ENCODE measurements at places on chromosomes 5 and 9. TPM values are rescaled to one million over a fixed set of nuclear protein-coding genes. Genes with fewer than 3 reads are reported as not detected.
A peak's percentile ranks its signal among the peaks of the same experiment; 100 is the strongest.

- no peak for DNase-seq
Measured at GRCh38 chr9:132984202-132985070, 5.9 kb downstream of the GFI1B start.

GRCh38 chr5:141636413-141637122, at the start of the genes HDAC3 and RELL2:
Gene HDAC3 (minus strand): TSS chr5:141636849. CDS start chr5:141636790, 59 bp downstream.
Gene RELL2 (plus strand): TSS chr5:141636997. CDS start chr5:141638226, 1,229 bp downstream.
- peak; percentile 97 for DNase-seq

DNA sequence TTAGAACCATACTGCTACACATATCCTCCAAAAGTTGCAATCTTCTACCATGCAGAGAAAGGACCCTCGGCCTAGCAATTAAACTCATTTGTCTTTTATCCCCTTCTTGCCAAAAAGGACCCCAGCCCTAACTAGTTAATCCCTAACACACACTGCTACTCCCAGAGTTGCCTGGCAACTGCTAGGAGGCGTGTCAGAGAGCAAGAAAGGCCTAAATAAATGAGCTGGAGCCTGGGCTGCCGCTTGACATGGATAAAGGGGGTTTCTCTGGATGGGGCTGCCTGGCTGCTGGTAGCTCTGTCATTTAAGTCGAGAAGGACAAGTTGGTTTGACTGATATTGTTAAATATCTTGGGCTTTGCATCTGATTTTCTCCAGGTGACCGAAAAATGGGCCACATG, 194.8 kb downstream of the CRB2 start:
- DNase-seq = no peak

DNA sequence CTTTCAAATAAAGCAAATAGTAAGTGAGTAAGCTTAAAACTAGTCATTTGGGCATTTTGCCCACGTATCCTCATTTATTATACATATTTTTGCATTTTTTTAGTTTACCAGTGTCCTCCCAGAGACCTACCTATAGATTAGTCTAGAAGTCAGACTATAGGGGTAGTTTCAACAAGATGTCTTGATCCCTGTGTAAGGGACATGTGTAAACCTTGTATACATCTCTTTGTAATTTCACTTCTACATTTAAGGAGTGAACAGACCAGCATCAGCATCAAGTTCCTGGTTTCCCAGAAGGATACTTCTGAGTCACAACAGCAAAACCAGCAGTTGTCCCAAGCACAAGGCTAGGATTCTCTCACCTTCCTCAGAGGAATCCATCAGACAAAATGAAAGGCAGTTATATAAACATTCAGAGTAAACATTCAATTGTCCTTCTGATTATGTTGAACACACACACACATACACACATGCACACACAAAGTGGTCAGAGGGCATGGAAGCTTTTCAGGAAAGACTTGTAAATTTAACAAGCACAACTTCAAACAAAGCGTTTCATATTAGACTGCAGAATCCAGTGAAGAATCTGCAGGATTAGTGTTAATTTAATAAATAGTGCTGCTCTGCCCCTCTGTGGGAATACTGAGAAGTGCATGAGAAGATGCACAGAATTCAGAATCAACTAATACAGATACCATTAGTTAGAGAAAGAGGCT, 55.4 kb downstream of the HINT1 start:
- no peak for DNase-seq

GRCh38 chr9:91180930-91181268, 180.8 kb downstream of the AUH start:
- DNase-seq = no peak

DNA sequence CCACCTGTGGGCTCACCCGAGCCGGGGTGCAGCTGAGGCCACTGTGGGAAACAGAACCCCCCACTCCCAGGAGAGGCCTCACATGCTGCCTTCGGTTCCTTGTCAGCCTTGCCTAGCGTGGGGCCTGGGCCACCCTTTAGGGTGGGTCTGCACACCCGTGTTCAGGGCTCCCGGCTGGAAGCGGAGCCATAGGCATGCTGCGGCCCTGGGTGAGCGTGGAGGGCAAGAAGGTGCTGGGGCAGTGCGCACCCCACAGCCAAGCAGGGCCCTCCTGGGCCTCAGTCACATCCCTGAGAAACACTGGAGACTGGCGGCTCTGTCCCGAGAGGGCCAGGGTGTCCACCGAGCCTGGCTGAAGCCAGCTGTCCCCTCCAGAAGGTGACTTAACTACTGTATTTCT, 41.9 kb downstream of the GOLM1 start:
- no peak for DNase-seq

DNA sequence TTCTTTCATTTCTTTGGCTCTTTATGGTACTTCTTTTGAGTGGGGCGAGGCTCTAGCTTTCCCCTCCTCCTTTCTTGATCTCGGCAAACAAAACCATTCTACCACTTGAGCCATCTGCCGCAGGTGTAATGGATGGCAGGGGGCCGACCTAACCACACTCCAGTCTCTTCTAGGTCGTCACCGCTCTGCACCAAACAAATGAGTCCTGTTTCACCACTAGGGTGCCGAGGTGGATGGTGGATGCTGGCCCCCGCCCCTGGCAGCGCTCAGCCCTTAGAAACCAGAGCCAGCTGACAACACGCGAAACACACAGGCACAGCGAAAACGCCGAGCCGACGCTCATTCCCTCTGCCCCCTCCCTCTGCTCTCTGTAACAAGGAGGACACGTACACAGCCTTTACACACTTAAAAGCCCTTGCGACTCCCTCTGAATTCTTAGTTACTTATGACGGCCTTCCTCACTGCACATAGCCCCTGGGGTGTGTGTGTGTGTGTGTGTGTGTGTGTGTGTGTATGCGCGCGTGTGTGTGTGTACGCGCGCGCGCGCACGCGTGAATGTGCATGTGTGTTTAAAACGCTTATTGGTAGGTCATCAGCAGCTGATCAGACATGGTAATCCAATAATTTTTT, 199.4 kb downstream of the MEF2C start:
- no peak for DNase-seq

DNA sequence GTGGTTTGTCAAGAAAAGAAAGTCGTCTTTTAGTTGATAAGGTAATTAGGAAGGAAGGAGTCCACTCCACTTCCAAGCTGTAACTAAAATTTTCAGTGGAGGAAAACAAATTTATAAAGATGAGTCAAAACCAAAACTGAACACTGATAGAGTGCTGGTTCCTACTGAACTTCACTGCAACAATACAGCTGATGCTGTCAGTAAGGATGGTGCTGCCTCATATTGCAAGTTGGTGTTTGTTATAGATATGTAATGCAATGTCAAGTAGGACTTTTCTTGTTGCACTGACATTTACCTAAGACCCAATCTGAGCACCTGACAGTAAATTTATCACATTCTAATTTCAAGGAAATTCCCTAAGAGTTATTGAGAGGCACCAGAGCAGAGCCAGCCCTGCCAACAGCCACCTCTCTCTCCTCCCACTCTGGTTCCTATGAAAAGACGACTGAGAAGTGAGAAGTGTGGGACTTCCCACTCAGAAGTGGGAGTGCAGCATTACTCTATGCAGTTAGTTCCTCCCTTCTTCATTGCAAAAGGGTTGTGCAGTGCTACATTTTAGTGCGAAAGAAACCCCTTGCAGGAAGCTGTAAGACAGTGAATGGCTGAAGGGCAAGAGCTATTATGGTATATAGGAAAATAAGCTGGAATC, 350.8 kb downstream of the NFIB start:
- DNase-seq = no peak

DNA sequence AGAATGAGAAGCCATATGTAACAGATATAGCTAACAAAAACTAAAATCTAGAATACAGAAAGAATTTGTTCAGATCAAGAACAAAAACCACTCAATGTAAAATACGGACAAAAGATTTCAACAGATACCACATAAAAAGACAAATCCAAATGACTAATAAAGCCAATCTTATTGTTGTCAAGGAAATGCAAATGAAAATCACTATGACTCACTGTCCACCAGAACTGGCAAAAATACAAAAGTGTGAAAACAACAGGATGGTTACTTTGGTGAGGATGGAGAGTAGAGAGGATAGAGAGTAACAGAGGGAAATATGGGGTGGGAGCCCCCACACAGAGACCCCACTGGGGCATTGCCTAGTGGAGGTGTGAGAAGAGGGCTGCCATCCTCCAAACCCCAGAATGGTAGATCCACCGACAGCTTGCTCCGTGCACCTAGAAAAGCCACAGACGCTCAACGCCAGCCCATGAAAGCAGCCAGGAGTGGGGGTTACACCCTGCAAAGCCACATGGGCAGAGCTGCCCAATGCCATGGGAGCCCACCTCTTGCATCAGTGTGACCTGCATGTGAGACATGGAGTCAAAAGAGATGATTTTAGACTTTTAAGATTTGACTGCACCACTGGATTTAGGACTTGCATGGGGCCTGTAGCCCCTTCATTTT, 15.2 kb upstream of the RHOBTB3 start:
- DNase-seq = no peak

- no peak for DNase-seq
Measured at GRCh38 chr5:95235439-95235982, 49.4 kb downstream of the MCTP1 start.

DNA sequence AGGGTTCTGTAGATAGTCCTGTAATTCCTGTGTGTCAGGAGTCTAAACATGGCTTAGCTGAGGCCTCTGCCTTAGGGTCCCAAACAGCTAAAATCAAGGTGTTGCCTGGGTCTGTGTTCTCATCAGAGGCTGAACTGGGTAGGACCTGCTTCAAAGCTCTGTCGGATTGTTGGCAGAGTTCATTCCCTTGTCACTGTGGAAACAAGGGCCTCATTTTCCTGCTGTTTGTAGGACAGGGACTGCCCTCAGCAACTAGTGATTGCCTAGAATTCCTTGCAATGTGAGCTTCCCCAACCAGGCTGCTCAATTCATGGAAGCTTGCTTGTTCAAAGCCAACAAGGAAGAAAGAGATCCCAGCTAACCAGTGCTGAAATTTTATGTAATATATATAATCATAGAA, 283.2 kb downstream of the DNAH5 start:
- no peak for DNase-seq

GRCh38 chr5:3883040-3883439, 287.4 kb downstream of the IRX1 start:
- no peak for DNase-seq

DNA sequence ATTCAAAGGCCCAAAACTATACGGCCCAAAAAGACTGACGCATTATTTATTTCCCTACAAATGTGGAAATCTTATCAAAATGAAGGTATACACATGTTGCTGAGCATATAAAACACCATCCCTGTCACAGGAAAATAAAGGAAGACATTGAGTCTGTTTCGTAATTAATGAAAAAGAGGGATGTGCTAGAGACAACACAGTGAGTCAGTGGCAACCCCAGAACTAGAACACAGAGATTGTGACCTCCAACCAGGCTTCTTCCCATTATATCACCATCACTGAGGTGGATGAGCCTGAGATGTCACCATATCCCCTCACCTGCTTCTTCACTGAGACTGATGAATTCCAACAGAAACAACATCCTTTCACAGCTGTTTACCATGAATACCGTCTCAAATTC, 3.8 kb downstream of the NDUFA8 start:
- no peak for DNase-seq

DNA sequence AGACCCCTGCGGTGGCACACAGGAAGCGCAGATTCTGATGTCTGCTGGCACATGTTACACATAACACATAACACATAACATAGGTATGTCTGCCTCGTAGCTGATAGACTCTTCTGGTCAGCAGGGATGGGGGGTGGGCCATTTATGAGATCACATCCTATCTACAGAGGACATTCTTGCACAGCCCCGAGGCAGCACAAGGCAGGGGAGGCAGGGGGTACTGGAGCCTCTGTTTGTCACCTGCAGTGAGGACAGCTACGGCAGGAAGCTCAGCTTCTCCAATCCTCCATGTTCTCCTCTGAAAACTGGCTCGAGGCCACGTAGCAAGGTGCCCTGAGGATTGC, 16.7 kb upstream of the MED10 start:
- DNase-seq = no peak

- DNase-seq = peak; percentile 39
Measured at GRCh38 chr5:55994495-55994997, at the start of gene IL6ST. Gene IL6ST (minus strand): TSS chr5:55994963. CDS start chr5:55976278, 18,685 bp downstream.

DNA sequence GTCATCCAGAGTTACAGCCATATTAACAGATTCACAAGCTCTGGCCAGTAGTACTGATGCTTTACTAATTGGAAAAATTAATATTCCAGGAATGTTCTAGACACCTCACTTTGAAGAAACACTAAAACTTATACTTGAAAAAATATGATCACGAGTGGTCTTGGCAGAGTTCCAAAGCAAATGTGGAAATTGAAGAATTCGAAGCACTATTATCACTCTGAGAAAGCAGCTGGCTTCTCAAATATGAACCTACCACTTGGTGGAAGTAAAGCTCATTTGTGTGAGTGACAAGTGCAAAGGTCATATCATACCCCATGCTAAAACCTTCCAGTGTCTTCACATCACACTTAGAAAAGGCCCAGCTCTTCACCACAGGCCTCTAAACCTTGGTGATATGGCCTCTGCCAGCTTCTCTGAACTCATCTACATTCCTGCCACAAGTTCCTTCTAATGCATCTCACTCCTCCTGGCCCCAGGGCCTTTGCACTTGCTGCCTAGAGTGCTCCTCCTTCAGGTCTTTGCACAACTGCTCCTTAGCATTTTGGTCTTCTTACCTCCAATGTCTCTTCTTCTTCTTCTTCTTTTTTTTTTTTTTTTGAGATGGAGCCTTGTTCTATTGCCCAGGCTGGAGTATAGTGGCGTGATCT, 175.7 kb upstream of the SMIM23 start:
- no peak for DNase-seq

DNA sequence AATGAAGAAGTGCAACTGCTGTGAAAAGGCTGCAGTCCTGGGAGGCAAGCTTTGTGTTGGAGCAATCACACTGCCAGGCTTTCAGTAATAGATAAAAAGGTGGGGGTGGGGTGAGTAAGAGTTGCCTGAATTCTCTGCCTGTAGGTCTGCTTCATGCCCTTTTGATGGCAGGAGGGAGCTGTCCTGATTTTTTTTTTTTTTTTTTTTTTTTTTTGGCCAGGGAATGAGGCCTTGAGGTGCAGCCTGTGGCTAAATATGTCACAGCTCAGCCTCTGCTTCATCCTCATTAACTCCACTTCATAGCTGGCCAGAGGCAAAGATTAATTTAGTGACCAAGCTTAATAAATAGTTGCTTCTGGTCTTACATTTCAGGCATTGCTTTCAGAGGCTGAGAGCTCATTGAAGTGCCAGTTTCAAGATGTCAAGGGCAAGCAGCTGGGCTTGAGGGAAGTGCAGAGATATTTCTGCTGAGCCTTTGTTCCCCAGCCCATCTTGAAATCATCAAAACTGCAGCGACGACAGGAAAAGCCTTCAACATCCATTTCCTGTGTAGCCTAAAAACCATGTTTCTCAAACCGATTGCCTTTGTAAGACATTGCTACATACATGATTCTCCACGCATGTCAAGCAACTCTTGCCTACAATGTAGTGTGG, 134.7 kb downstream of the MACIR start:
- DNase-seq = no peak

NTRK2 gene
- total RNA-seq = 1.1 TPM

SMIM33 gene
- total RNA-seq = 0.13 TPM

TMC1 gene
- total RNA-seq = not detected

ACTL7B gene
- total RNA-seq = 0.12 TPM

MEIKIN gene
- total RNA-seq = 1.5 TPM

ORM2 gene
- total RNA-seq = not detected

SLC1A3 gene
- not detected for total RNA-seq

Measured in T-helper 17 cell (primary cell).